Cortex of kidney (tissue), 1 donor: ENCODE measurements at places on chromosomes 4 and X.

GRCh38 chr4:12122316-12122715 lies 693.6 kb upstream of the HS3ST1 start:
- no peak for DNase-seq

DNA sequence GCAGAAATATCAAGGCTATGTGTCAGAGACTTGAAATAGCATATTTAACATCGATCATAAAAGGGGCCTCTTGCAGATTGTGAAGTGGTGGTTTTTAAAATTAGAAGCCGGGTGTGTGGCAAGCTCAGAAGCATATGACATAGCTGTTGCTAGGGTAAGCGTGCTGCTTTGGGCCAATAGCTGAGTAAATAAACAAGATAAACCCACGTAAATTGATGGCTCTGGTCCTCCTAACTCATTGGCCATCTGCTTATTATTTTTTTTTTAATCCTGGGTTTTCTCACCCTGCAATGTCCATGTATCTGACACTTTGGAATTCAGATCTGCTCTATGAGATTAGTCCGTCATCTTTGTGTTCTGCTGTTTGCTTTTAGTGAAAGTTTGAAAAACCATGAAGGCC lies 32.6 kb upstream of the STOX2 start:
- DNase-seq = no peak

DNA sequence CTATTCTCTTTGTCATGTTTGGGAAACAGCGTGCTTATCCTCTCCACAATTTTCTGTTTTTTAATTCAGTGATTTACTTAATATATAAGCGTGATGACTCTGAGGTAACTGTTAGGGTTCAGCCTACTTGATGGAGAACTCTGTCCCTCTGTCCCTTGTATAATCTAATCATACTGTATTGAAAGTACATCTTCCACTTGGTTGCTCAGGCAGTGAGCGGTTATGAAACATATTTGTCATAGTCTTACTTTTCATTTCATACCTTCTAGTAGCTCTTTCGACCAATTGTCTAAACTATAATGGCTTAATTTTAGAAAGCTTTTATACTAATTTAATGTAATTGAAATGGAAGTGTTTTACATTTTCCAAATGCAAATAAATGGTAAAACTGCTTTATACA lies 469.0 kb downstream of the TLL1 start:
- DNase-seq = no peak

DNA sequence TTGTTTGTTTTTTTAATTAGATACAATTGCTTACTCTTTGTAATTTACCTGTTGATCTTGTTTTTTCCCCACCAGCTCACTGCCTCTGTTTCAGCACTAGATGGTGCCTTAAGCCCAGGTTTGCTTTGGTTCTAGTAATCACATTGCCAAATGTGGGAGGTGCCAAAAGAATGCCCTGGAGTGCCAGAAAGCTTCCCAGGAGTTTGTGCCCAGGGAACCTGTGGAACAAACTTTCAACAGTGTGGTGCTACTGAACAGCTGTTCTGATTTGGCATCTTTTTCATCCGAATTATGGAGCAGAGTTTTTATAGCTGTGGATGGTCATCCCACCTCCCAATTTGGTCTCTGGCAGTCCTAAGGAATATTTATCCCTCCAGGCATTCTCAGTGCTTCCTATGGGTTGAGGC lies 1000.7 kb downstream of the STIM2 start:
- no peak for DNase-seq

GRCh38 chr4:119697887-119698393 lies 69.3 kb upstream of the PDE5A start:
- DNase-seq = no peak

- DNase-seq = no peak
These were observed 78.9 kb upstream of the UNC5C start for GRCh38 chr4:95627709-95628108.

DNA sequence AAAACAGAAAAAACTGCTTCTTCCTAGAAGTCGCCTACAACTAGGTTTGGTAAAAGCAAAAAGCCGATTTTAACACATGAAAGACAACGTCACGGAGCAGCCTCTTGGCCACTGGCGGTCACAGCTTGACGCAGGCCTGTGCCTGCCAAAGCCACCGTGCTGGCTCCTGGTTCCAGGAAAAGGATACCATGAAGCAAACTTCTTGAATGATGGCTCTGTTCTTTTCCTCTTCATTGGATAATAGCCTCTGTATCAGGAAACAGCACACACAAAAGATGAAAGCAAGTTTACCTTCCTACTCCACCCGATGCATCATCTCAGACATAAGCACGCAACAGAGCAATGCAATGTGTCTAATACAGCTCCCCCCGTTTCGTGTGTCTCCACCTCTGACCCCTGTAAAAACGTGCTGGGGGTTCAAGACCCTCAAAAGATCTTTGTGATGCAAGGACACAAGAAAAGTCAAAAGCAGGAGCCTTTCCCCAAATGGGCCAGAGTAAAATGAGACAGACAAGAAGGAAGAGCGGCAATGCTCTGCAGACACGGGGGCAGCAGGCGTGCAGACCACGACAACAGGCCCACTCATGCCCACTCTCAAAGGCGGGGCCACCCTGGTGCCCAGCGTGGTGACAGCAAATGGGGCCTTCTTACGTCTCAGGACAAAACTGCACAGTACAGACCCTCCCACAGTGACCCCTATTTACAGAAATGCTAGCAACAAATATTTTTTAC lies 19.4 kb downstream of the GAK start:
- no peak for DNase-seq

- no peak for DNase-seq
These were observed 170.3 kb downstream of the RAB28 start for GRCh38 chr4:13313856-13314255.

- no peak for DNase-seq
These were observed 822.4 kb downstream of the FAT4 start for GRCh38 chr4:126136922-126137781.

DNA sequence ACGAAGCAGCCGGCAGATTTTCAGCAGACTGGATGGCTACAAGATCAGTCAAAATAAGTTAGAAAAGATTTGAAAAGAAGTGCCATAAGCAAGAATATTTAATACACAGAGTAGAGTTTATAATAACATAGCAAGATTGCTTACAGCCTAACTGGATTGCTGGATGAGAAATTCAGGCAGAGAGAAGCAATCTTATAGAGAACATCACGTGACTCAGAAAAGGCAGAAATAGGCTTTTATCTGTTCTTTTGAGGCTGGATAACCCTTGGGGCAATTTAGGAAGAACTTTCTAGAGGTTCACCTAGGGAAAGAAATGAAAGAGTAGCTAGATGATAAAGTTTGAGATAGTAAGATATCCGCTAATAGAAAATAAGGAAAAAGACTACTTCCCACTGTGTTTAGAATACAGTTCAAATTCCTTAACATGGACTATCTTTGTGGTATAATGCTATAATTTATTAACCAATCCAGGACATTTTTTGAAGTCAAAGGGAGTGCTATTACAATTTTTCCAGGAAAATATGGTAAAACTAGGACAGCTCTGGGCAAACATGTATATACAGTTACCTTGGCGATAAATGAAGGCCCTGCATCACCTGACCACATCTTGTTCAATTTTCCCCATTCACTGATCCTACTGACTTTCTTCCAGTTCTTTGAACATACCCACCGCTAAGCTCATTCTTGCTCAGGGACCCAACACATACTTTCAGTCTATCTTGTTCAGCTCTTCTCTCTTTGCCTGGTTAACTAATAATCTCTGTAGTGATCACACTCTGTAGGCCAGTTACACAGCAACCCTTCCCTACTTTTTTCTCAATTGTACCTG lies 12.7 kb upstream of the SPCS3 start:
- no peak for DNase-seq

- DNase-seq = no peak
These were observed 207.5 kb downstream of the PDGFC start for GRCh38 chr4:156764145-156764544.

DNA sequence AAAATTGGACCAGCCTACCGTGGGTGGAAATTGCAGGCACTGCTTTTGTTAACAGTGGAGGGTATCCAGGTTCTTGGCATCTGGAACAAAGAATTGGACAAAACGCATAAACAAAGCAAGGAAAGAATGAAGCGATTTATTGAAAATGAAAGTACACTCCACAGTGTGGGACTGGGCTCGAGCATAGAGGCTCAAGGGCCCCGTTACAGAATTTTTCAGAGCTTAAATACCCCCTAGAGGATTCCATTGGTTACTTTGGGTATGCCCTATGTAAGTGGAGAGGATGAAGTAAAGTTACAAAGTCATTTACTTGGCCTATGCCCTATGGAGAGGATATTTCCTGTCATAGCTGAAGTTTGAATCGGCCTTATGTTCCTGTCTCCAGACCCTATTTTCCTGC lies 85.3 kb downstream of the GLUD2 start:
- DNase-seq = no peak

GRCh38 chr4:165464376-165464775 lies 85.6 kb downstream of the CPE start:
- no peak for DNase-seq

DNA sequence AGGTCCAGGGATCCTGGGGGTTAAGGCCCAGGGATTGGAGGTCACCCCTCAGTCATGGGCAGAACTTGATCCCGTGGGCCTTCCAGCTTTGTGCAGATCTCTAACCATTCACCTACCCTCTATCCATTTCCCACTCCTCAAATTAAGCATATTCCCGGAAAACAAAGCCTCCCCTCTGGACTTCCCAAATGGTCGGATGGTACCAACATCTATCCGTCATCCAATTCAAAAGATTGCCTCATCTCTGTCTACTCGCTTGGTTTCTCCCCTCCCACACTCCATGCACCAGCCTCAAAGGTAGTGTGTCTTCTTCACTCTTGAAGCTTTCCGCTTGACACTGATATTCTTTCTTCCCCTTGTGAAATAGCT lies 473 bp upstream of the BCLAF3 start:
- DNase-seq = no peak

GRCh38 chrX:49001521-49002090 lies 458 bp downstream of the GRIPAP1 start:
- no peak for DNase-seq

- no peak for DNase-seq
These were observed 864.6 kb upstream of the IGFBP7 start for GRCh38 chr4:57974821-57975220.

DNA sequence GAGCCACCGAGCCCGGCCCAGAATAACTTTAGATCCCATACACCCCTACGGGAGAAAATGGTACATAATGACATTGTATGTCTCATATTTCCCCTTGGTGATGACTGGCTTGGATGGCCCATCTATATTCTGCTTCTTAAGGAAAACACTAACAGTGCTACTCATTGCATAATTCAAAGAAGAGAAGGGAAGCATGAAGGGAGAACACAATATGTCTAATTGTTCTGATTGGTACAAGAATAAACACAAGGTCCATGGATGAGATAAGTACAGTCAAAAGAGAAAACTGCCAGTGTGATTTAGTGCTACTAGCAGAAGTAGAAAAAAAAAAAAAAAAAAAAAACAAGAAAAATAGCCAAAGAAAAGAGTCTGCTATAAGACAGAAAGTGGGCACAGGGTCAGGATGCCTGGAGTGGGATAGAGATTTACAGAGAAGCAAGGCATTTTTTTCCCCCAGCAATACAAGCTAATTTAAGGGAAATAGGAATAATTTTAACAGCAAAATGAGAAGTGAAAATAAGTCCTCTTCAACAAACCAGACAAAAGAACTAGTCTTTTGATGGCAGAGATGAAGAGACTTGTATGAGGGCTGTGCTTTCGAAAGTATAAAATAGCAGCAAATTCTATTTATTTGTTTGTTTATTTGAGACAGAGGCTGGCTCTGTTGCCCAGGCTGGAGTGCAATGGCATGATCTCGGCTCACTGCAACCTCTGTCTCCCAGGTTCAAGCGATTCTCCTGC lies 96.5 kb upstream of the MAP3K15 start:
- no peak for DNase-seq

- DNase-seq = no peak
These were observed 54.5 kb upstream of the GPR34 start for GRCh38 chrX:41634284-41634683.

DNA sequence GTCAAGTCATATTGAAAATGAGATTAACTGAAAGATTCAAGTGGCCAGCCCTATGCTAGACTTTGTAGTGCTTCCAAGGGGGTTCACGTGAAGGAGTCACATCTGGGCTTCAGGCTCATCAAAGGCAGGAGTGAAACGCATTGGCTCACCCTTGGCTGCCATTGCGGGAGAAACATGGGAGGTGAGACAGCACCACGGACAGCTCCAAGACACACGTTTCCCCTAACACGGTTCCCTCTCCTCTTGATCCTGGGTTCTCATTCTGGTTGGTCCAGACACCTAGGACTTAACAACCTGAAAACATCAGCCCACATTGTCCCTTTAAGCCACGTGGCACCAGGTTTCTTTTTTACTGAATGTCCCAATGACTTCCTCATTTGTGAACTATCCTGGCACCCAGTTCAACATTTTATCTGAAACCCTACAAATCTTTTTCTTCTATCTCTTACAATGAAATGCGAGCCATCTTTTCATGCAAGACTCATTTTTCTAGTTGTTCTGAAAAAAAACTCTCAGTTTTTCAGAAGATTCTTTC lies 279.0 kb upstream of the VCX3A start:
- no peak for DNase-seq

DNA sequence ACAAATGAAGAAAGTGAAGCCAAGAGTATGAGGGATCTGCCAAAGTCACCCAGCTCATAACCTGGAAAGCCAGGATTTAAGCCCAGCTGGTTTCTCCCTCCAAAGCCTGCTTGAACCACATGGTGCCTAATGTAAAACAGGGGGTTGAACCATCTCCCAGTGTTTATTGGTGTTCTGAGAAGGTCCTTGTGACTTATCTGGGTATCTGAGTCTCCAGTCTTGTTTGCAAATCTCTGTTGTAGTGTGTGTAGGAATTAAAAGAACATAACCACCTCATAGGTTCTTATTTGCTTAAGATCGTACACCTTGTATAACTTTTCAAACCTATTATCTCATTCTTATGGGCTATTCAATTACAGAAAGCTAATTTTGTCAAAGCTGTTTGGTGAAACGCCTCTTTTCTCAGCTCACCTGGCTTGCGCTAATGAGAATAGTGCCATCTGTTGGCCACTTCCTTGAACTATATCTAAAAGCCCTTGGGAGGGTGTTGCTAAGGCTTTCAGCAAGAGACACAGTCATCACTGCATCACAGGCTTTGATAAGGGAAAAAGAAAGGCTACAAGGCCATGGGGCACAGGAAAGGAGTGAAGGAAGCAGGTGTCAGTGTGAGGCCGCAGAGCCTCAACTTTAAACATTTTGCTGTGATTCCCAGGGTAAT lies 34.0 kb downstream of the ETDB start:
- no peak for DNase-seq

- DNase-seq = no peak
These were observed 1061.2 kb downstream of the DMD start for GRCh38 chrX:32150141-32150540.
